ENCODE measurements at places on chromosomes 2 and 18.

DNA sequence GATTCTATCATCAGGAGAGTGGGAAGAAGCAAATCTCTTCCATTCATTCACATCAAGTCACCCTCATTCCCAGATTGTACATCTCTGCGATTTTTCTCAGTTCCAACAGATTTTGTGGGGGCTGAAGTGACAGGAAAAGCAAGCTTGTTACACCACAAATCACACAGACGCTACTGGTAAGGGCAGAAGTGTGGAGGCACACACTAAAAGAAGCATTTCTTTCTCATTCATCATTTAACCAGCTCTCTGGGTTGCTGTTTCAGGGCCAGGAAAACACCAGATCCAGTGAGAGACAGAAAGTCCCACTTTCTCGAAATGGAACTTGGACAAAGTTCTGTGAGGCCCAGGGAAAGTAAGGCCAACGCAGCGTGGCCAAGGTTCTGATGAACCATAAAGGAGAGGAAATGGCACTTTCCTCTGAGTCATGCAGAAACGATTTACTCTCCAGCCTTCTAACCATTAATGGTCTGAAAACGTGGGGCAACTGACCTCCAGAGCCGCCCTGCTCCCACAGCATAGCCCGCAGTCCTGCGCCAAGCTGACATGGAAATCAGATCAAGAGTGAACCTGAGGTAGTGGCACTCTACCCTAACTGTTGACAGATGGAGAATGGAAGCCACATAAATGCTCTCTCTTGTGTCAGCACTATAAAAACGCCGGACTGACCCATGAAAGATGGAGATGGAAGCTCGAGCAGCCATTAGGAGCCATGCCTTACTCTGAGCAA lies 191.0 kb downstream of the C1D start:
- no peak for DNase-seq

- DNase-seq = no peak
Observed at GRCh38 chr18:42092848-42093247, 137.8 kb downstream of the PIK3C3 start.

- DNase-seq = no peak
Observed at GRCh38 chr18:77433076-77433475, 183.4 kb downstream of the GALR1 start.

DNA sequence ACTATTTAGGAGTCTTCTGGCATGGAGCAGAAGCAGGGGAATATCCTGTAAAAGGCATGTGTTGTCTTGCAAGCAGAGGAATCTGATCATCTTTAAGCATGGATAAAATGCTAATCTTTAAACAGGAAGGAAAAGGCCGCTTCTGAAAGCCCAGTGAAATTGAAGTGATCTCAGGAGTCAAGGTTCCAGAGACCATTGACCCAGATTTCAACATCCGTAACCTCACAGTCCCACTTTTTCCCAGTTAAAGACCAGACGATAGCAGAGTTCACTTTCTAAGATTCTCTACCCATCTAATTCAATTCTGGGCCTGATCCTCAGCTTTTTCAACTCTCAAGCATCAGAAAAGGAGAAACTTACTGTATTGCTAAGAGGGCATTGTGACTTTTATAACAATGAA lies 332.2 kb upstream of the LRP1B start:
- no peak for DNase-seq

- no peak for DNase-seq
Observed at GRCh38 chr2:195861821-195862220, 204.8 kb downstream of the SLC39A10 start.

GRCh38 chr2:178194600-178195389 lies 483 bp downstream of the OSBPL6 start:
- no peak for DNase-seq

DNA sequence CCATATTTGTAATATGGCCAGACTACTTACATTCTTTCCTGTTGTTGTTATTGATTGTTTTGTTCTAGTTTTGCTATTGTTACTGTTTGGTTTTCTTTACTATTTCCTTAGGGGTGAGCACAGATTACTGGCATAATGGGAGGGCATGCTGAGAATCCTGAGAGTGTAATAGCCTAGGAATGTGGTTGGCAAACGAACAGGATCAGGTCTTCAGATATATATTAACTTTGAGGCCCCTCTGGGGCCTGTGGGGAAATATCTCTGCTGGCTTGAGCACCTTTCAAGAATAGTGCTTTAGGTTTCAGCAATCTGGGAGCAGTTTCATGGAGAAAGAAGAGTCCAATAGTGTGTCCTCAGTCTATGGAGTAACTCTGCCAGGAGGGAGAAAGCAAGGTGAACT lies 144.4 kb downstream of the THSD7B start:
- DNase-seq = no peak

- no peak for DNase-seq
Observed at GRCh38 chr2:1814061-1814460, 69.7 kb upstream of the PXDN start.

DNA sequence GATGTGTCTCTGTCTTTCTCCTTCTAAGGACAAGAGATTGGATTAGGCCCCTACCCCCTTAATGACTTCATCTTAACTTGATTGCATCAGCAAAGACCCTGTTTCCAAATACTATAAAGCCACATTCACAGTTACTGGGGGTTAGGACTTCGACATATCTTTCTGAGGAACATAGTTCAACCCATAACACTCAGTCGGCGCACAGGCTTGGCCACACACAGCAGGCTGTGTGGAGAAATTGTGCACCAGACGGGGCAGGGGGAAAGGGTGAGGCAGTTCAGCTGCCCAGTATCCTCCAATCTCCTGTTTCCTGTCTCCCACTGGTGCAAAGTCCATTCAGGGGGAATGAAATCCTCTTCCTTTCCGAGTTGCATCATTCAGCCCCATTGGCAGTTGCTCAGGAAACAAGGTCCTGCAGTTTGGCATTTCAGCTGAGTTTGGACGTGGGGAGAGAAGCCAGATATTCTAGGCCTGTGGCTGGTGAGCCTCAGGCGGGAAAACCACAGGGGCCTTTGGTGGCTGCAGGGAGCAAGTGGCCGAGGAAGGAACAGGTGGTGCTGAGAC lies 9.4 kb upstream of the RAPGEF4 start:
- DNase-seq = no peak

DNA sequence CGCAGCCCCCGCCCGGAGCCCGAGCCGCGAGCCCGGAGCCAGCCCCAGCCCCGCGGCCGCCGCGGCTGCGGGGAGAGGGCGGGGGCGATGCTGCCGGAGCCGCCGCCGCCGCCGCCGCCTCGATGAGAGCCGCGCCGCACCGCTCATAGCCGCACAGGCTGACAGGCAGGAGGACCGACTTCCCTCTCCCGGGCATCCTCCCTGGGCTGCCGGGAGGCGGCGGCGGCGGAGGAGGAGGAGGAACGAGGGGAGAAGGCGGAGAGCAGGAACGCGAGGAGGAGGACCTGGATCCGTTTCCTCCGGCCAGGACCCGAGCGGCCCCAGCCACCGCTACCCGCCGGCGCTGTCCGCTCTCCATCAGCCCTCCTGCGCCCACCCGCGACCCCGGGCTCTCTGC lies 370 bp downstream of the KLHL29 start:
- DNase-seq = no peak

DNA sequence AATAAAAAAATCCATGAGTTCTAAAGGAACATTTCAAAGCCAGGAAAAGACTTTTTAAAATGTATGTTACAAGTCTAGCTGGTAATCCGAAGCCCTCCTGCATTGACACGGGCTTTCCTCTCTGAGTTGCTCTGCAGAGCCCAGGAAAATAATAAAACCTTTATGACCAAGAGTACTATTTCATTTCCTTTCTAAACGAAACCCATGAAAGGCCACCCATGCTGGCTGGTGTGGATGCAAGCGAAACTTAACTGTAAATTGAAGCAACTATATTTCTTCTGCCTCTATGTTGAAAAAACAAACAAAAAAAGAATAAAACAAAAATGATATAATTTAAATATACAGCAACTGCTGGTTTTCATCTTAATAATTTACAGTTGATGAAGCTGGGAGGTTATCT lies 41.3 kb upstream of the ZNF532 start:
- DNase-seq = no peak

DNA sequence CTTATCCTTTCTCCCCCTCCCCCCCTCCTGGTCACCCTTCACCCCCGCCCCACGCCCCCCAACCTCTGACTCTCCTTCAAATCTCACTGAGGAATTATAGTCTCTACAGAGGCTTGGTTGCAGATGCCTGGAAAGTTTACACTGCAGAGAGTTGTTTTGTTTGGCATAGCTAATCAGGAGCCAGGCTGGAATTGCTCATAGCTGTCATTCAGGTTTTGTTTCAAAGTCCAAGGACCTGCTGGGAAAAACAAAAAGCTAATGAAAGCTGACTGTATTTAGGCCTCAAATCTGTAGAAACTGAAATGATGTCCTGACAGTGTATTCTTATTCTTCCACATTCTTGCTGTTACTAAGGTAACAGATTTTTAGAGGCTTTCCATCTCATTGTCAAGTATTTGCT lies 22.6 kb downstream of the GREB1L start:
- no peak for DNase-seq

- DNase-seq = no peak
Observed at GRCh38 chr2:207254591-207255464, 89.1 kb upstream of the KLF7 start.

DNA sequence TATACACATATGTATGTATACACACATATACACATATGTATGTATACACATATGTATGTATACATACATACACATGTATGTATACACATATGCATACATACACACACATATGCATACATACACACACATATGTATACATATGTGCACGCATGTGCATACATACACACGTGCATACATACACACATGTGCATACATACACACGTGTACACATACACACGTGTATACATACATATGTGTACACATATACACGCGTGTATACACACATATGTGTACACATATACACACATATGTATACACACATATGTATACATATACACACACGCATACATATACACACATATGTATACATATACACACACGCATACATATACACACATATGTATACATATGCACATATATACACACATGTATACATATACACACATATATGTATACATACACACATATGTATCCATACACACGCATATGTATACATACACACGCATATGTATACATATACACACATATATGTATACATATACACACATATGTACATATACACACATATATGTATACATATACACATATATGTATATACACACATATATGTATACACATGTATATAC lies 21.5 kb downstream of the NABP1 start:
- DNase-seq = no peak

GRCh38 chr2:146412625-146413024 lies 1432.2 kb upstream of the ACVR2A start:
- DNase-seq = peak; percentile 43

DNA sequence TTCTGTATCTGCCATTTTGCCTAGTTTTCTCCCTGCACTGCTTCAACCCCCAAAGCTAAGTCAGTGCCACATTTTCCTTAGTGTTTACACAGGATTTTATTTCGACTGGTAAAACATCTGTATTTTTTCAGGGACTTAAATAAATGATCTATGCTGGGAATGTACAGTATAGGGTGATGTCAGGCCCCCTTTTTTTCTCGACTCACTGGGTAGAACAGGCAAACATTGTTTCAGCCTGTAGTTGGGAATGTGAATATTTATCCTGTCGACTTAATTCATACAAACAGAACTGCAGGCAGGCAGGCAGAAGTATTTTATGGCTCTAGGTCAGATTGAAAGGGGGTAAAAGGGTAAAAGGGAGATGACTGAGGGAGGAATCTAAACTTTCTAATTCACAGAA lies 123.5 kb upstream of the ZFP36L2 start:
- no peak for DNase-seq

Measured in K562 (cell line).